ENCODE measurements at places on chromosomes 4 and X. TPM values are rescaled to one million over a fixed set of nuclear protein-coding genes. Genes with fewer than 3 reads are reported as not detected.

RIPPLY1 gene
- 0.71 TPM for polyA plus RNA-seq

PIR gene
- 2.5 TPM for polyA plus RNA-seq

DLG3 gene
- polyA plus RNA-seq = 6.6 TPM

CNKSR2 gene
- 1.8 TPM for polyA plus RNA-seq

XAGE1A gene
- 0.90 TPM for polyA plus RNA-seq

L1CAM gene
- 2.1 TPM for polyA plus RNA-seq

- DNase-seq = no peak
Observed at GRCh38 chr4:176438401-176438800, 118.6 kb downstream of the SPCS3 start.

GRCh38 chr4:93834249-93835066 is 5.9 kb downstream of the ATOH1 start:
- DNase-seq = peak; percentile 32

DNA sequence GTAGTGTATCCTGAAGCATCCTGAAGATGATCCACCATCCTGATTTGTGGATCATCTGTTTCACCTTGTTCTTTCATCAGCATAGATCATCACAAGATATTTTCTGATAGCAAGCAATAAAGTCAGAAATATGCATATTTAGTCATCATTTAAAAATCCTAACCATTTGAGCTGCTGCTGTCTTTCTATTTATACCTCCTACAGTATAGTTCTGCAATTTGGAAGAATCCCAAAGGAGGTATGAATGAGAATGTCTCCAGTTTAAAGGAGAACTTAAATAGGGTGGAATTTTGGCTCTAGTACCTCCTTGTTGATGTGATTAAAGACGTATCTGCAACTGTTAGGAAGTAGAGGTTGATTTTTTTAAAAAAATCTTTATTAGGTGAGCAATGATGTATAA is 7.6 kb downstream of the SLC25A14 start:
- peak; percentile 18 for DNase-seq

GRCh38 chr4:170079981-170080380 is 9.8 kb downstream of the AADAT start:
- no peak for DNase-seq

GRCh38 chrX:124530803-124531202 is 184.4 kb downstream of the SH2D1A start:
- peak; percentile 3 for DNase-seq

DNA sequence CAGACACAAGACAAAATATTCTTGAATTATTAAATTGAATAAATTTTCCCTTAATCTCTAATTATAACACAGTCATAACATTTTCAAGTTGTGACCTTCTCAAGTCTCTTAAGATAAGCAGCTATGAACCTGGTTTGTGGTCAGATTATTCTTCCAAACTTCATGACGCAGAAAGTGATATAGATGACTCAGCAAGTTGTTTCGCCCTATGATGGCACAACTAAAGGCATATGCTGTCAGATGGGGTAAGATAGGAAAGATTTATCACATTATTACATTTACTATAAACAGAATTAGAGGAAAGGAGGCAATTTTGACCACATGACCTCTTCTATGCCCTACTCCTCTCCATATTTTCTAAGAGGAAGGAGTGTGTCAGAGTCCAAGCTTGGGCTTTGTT is 4.6 kb upstream of the DCAF12L2 start:
- DNase-seq = no peak

DNA sequence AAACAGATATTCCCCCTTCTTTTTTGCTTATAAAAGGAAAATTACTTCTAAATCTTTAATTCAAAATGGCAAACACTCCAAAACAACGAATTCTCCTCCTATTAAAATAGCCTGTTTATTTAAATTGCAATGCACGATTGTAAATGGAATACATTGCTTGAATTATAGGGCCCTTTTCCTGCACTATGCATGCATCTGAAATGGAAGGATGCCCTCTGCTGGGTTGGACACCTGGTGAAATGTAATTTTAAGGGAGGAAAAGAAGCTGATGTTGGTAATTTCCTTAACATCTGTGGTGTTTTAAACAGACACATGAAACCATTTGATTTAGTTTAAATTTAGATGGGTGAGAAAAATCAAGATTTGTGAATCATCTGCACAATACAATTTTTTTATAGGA is 72.8 kb downstream of the GRXCR1 start:
- DNase-seq = no peak

DNA sequence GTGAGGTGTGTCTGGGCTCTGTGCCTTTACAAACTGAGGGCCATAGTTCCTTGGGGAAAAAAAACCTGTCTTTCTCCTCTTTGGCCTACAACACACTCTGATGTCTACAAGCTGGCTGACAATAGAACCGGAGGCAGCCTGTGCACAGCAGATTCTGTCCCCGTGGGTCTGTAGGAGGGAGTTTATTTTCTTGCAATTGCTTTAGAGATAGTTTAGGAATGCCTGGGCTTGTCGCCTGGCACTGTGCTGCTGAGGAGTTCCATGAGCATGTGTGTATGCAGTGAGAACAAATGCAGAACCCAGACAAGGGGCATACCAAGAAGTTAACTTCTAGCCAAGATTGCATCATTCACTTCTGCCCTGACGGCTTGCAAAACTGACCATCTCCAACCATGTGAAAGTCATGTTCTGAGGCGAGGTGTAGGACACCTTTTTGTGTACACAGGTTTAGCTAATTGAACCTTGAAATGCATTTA is 54.1 kb downstream of the CCNI start:
- peak; percentile 42 for DNase-seq

- DNase-seq = no peak
Observed at GRCh38 chr4:94486372-94486801, 34.6 kb downstream of the PDLIM5 start.

All from muscle of back (tissue), 13 donors.